ENCODE measurements at places on chromosomes 7 and 10.

DNA sequence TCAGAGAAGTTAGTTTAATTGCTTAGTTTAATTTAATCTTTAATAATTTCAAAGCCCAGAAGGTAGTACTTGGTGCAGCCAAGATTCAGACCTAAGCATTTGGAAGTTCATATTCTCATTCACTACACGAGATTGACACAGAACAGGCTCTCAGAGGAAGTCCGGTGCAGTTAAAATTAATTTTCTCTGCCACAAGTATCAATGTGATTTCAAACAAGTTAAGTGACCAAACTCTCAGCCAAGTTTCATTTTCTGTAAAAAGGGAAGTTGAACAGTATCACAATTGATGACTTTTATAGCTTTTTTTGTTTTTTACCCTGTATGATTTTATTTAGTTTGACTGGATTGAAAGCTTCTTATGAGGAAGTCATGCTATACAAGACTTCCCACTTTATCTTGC is 1494.9 kb upstream of the LRRTM3 start:
- DNase-seq, result no peak

- DNase-seq, result no peak
Observed at GRCh38 chr7:31646942-31647341, 40.1 kb upstream of the PPP1R17 start.

- no peak for DNase-seq
Observed at GRCh38 chr10:52578871-52579405, 193.6 kb downstream of the MBL2 start.

DNA sequence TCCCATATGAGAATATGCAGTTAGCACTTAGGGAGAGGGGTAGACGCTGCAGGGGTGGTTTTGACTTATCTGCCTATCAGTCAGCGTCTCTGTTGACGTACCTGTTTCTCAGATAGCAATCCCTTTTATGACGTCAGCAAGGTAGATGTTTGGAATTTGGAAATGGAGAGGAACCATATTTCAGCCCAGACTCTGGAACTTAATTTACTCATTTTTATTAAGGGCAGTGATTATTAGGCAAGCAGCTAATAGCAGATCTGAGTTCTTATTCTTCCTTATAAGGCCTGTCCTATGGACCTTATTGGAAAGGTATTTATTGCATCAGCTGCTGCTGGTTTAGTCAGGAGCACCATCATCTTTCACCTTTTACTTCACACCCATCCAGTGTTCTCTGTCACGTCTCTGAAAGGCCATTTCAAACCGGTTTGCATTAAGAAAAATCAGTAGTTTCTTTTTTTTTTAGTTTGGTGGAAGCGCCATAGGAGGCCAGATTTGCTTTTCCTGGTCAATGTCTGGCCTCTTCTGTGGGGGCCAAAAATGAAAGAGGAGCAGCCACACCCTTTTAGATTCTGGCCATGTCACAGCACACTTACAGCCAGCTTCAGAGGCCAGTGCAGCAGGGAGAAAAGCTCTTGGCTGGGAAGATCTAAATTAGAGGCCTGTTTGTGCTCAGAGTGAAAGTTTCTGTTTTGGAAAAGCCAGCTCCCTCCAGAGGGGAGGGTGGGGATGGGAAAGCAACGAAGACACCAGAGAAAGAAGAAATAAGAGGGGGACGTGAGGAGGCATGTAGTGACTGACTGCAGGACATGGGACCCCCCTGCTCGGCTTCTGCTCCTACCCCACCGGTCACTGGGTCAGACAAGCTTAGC is 146.3 kb downstream of the TCF7L2 start:
- DNase-seq, result no peak

- no peak for DNase-seq
Observed at GRCh38 chr7:32158076-32158475, 87.9 kb upstream of the PDE1C start.

DNA sequence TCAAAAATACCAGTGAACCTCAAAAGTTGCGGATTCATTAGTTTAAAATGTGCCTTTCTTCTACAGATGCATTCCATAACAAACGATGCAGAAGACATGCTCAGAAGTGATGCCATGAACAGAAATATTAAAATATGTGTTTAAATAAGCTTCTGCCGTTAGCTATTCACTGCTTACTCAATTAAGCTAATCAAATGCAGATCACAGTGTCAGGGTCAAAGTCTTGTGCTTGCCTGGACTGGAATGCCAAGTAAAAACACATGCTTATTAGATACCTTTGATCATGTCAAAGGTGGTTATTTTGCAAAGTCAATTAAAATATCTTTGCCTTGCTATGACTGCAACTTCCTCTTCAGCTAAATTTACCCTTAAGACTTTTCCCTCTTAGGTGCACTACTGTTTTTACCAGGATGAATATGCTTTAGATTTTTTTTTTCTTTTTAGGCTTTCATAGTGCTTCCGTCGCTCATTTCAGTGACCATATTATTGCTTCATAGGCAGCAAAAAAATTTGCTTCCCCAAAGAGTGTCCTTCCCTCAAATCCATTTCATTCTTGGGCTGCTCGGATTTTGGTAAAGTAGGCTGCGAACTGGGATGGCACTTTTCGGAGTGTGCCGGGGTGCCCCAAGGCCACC is 905 bp downstream of the ASB13 start:
- DNase-seq, result no peak

GRCh38 chr10:103104721-103105120 is 88.4 kb downstream of the NT5C2 start:
- no peak for DNase-seq

- no peak for DNase-seq
Observed at GRCh38 chr7:26425655-26426054, 134.0 kb downstream of the SNX10 start.

DNA sequence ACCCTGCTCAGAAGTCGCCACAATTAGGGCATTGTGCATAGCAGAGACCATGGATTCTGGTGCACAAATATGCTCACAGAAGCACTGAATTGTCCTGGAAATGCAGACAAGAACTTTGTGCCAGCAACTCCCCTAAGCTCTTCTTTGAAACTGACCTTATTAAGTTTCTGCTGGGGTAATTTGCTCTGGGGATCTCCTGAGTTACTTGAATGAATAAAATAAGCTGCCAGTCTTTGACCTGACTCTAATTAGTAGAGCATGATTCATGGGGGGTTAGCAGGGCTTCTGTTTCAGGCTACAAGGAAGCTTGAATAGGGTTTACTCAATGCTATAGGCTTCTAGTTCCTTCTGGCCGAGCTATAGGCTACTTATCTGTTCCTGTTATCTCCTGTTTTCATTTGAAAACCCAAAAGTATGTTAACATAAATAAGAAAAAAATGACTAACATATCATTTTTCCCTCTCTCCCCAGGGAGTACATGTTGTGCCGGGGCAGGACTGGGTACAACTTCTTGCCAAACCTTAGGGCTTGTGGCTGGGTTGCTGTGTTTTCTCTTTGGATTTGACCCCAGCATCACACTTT is 169.0 kb upstream of the TMEM229A start:
- no peak for DNase-seq

GRCh38 chr10:84453303-84453702 is 124.9 kb downstream of the CCSER2 start:
- DNase-seq, result no peak

DNA sequence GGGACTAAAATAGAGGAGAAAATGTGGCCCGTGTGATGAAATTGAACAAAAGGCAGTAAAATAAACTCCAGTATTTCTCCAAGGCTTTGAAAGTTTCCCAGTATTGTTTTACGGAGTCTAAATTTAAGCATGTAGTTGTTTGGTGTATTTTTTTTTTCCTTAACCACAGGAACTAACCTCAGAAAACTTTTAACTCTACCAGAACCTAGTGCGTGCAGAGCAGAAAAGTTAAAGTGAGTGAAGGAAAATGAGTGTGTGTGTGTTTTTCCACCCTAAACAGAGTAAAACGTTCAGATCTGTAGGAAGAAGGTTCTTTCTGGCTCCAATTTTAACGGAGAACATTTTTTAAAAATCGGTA is 812 bp downstream of the PROSER2 start:
- no peak for DNase-seq

DNA sequence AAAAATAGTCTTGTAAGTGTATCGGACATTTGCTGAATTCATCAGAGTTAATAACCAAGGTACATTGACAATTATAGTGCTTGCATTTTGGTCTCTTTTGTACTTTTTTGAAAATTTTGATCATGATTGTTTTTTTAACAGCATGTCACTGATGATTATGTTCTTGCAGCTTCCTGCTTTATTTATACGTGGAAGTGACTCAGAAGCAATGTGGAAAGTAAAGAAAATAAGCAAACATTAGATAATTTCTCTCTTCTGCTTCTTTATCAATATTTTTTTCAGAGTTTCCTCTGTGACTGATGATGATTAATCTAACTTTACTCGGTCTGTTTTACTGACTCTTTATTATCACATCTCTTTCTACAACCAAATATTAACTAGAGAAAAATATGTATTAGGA is 1351.9 kb downstream of the REEP3 start:
- no peak for DNase-seq

- DNase-seq, result peak; percentile 95
Observed at GRCh38 chr7:151013733-151014497, 10.4 kb downstream of the ATG9B start.

DNA sequence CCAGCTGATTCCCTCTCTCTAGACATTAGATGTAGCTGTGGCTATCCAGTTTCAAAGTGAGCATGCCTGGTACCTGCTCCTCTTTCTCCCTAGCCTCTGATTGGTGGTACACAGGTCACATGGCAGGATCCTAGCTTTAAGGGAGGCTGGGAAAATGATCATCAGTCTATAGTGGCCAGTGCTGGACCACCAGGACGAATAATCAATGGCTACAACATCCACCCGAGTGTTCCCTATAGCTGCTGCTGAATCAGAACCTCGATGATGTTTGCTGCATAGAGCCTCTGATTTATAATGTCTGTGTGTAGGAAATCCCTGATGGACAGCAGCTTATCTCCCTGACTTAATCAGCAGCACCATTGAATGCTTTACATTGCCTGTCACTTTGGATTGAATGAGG is 28.9 kb upstream of the LMTK2 start:
- no peak for DNase-seq

DNA sequence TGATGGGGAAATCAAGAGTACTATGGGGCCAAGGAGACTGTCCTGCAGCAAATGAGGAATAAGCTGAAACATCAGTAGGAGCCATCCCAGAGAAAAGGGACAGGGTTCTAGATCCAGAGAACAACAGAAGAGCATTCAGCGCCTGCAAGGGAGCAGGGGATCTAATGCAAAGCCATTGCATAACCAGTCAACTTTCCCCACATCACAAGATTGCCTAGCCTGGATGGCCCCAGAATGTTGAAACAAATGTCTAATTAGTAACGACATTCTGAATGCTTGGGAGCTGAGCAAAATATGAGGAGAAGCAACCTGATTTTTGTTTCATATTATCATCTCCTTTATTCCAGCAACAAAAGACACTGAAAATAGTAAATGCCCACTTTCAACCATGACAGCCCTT is 2.7 kb upstream of the MPP7 start:
- no peak for DNase-seq

DNA sequence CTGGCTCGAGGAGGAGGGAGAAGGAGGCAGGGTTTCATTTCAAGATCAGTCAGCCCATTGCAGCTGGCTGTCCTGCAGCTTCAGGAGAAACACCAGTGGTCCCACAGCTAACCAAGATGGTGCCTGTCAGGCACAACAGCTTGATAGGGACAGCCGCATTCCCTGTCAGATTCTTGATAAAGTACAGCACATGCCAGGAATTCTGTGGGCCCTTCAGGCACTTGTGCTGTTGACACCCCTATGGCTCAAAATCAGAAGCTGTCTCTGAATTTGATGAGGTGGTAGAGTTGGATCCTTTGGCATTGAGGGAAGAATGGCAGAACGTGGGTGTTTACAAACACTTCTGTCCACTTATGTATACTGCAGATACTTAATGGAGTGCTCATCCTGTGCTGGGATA is 354.3 kb downstream of the KCNMA1 start:
- DNase-seq, result no peak

DNA sequence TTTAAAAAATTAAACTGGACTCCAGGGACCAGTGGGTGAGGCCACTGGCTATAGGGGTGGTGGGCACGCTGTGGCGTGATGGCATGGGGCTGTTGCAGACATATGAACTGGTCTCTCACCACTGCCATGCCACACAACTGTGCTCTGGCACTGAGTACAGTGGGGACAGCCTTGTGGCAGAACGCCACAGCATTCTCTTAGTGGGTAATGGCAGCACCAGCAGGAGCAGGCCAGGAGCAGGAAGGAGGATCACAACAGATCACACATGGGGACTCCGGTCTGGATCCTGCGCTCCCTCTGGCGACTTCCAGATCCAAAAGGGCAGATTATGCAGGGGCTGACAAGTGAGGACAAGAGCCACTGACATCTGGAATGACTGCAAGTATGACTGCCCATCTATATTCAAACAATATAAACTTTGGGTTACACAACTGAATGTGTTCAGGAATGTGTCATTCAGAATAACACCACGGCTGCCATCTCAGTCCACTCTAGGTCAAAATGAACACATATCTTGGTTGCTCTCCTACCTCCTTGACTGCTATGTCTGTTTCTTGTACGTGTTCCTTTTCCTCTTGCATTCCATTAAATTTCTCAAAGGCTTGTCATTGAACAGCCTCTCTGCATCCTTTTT is 176.0 kb downstream of the KMT2E start:
- DNase-seq, result no peak

DNA sequence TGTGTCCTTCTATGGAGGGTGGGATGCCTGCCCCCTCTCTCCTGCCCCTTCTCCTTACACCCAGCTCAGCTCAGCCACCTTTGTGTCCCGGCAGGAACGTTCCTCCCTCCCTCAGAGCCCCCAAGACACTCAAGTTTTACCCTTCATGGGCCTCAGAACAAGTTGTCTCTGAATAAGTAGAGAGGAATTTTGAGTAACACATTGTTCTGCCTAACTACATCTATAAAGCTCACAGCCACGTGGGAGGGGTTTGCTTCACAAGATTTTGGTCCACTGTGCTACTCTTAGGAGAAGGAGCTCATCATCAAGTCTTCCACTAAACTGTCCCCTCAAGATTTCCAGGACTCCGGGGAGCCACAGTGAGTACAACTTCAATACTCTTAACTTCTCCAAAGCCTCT is 51.6 kb upstream of the ZNF32 start:
- DNase-seq, result no peak

DNA sequence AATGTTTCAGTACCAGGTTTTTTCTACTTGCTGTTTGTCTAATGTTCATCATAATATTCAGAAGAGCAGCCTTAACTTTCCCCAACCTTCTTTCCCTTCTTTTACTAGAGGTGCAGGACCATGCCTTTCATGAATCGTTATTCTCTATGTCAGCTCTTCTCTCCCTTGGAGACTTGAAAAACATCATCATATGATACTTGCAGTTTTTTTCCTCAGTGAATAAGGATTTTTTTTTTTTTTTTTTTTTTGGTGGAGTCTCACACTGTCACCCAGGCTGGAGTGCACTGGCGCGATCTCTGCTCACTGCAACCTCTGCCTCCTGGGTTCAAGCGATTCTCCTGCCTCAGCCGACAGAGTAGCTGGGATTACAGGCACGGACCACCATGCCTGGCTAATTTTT is 30.1 kb downstream of the SMNDC1 start:
- DNase-seq, result no peak

GRCh38 chr10:43765516-43765915 is 116.8 kb upstream of the ZNF32 start:
- no peak for DNase-seq

GRCh38 chr10:53601260-53601875 is 828.8 kb upstream of the MBL2 start:
- no peak for DNase-seq

- DNase-seq, result no peak
Observed at GRCh38 chr10:70584909-70585544, 17.5 kb downstream of the PRF1 start.

- DNase-seq, result no peak
Observed at GRCh38 chr7:961546-962400, 7.3 kb upstream of the ADAP1 start.

Measured in T-helper 1 cell (primary cell).